ENCODE measurements at places on chromosomes 7 and 10.

- no peak for DNase-seq
Measured at GRCh38 chr10:63889803-63890202, 368.6 kb downstream of the REEP3 start.

GRCh38 chr7:44852590-44852989 lies 4.7 kb upstream of the H2AZ2 start:
- DNase-seq: no peak

DNA sequence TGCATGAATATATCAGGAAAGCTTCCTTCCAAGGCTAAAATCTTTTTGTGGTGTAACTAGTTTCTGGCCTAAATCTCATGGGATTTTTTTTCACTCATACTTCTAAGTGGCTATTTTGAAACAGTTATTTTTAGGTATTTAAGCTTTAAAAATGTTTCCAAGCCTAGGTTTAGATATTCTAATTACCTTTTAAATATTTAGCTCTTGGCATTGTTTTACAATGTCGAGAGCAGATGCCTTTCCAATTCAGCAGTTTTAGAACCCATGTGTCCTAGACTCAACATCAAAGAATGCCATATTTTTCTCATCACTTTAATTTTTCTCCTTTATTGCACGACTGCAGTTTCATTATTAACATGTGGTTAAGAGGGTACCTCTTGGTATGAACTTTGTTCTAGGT lies 27.1 kb upstream of the STOX1 start:
- DNase-seq: no peak

GRCh38 chr7:132565885-132566284 lies 10.4 kb downstream of the PLXNA4 start:
- no peak for DNase-seq

- no peak for DNase-seq
Measured at GRCh38 chr7:47501406-47501805, 80.5 kb downstream of the TNS3 start.

- no peak for DNase-seq
Measured at GRCh38 chr10:16966991-16967865, 150.0 kb upstream of the RSU1 start.

DNA sequence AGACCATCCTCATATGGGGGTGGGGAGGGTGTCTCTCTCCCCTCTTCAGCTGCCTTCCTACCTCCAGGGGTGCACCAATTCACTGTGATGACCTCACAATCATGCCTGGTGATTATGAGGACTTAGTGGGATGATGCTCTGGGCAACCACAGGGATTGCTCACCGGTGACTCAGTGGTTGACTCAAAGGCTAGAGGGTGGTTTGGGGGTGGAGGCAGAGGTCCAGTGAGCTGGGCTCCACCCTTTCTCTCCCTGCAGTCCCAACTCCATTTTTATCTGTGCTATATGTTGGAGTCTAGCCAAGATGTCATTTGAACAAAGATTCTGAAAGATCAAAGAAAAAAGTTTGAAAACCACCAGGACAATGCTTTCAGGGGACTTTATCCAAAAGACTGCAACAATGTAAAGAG lies 286.9 kb downstream of the KCNMA1 start:
- no peak for DNase-seq

DNA sequence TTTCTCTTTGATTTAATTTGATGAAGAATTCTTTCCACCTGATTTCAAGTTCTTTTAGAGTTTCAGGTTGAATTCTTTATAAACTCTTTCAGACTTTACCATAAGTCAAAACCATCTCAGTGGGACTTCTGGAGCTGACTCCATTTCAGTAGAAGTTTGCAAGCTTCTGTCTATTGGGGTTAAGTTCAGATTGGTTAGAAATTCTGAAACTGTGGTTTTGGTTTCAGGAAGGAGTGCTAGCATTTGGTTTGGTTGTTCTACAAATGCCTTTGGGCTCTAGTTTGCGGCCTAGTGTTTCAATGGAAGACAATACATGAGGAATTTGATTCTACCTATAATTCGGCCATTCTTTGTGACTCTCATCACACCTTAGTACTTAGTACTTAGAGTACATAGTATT lies 176.8 kb upstream of the RHOBTB1 start:
- no peak for DNase-seq

DNA sequence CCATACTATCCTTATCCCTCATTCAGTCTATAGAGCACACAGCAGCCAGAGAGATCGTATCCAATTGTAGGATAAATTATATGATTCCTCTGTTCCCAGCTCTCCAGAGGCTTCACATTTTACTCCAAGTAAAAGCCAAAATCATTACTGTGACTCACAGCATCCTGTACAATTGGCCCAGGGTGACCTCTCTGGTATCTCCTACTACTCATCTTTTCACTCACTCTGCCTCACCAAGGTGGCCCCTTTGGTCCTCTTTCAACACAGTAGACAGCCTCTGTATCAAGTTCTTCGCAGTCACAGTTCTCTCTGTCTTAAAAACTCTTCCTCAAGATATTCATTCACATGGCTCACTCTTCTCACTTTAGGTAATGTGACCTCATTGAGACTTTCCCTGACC lies 72.6 kb upstream of the LSM8 start:
- no peak for DNase-seq

GRCh38 chr7:102284891-102285539 lies 1.7 kb upstream of the SH2B2 start:
- DNase-seq: no peak

All from activated naive CD4-positive, alpha-beta T cell (primary cell).